ENCODE measurements at places on chromosomes 2 and 18. TPM values are rescaled to one million over a fixed set of nuclear protein-coding genes. Genes with fewer than 3 reads are reported as not detected.

Gene TNFRSF11A
- total RNA-seq: 0.08 TPM

Gene SIGLEC15
- 8.4 TPM for total RNA-seq

Gene DPP4
- 203 TPM for total RNA-seq

Gene CYP27A1
- 10.5 TPM for total RNA-seq

Gene IL1RN
- total RNA-seq: 1.1 TPM

Gene ARHGAP28
- 221 TPM for total RNA-seq

Gene FAP
- total RNA-seq: 150 TPM

Gene ALPI
- not detected for total RNA-seq

Gene ALK
- 0.27 TPM for total RNA-seq
